ENCODE measurements at places on chromosomes 2 and 18. TPM values are rescaled to one million over a fixed set of nuclear protein-coding genes. Genes with fewer than 3 reads are reported as not detected.

PROM2 gene
- 1.3 TPM for total RNA-seq

TMEM178A gene
- not detected for total RNA-seq

- no peak for DNase-seq
Measured at GRCh38 chr18:29104671-29105070, 927.7 kb upstream of the CDH2 start.

DNA sequence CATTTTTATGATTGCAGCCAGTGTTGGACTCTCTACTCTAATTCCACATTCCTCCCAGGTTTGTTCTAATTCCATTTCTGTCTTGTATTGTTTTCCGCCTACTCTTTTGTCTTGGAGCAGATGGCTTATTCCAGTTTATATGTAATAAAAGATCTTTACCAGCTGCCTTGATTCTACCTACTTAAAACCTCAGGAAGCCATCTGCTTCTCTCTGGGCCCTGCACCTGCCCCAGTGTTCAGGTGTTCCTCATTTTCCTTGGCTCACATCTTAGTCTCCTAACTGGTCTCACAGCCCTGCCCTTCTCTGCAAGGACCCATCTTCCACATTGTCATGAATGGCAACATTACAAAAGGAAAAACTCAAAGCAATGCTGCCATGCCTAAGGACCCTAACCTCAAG lies 21.0 kb upstream of the IL37 start:
- no peak for DNase-seq

DNA sequence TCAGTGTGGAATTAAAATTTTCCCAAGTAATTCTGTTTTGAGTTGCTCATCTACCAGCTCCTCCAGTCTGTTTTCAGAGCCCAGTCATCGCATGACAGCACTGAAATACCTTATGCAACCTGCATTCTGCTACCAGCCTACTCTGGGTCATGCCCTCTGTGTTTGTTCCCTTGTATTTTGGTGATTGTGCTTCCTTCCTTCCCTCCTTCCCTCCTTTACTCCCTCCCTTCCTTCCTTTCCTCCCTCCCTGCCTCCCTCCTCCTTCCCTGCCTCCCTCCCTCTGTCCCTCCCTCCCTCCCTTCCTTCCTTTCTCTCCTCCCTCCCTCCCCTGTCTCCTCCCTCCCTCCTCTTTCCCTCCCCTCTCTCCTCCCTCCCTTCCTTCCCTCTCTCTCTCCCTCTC lies 289.6 kb downstream of the CDH2 start:
- DNase-seq = peak; percentile 44

DNA sequence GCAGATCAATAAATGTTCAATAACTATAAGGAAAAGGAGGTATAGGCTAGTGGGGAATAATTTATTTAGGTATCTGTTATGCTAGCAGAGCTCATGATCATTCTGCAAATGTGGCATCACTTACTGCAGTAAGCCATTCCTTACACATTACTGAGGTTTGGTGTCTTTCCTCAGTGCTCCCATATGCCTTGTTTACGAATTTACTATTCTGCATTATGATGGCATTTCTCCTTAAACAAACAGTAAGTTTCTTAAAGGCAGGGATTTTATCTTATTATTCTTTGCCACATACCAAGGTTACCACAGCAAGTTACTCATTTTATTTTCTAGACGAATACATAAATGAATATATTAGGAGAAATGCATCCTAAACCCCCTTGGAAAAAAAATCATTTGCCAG lies 88.4 kb downstream of the DSEL start:
- no peak for DNase-seq

GRCh38 chr2:177568390-177568789 lies 175.8 kb downstream of the AGPS start:
- DNase-seq = no peak

Data from A172 (cell line).